ENCODE measurements at places on chromosomes 4 and X.

DNA sequence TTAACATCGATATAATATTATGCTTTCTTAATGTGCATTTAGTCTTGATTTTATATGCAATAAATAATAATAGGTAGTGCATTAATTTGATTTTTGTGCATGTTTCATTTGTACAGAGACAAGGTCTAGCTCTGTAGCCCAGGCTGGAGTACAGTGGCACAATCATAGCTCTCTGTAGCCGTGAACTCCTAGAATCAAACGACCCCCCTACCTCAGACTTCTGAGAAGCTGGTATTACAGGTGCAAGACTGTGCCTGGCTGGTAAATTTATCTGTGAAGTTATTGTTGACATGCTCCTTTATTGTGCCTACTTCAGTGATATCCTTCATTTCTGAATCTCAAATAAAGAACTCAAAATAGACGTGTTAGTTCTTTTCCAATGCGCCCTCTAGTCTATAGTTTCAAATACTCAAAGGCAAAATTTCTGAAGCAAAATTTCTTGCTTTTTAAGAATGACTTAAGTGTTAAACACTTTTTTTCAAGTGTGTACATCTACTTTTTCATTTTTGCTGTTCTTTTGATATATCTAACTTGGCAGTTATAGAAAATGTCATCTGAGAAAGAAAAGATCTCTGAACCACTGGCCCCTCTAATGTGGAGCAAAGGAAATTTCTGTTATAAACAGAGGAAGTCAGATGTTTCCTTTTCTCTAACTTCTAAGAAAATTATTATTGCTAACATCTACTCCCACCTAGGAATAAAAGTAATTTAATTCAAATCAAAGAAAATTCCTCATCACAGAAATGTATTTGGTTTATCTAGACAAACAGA lies 28.3 kb upstream of the GUCY1A1 start:
- no peak for DNase-seq

DNA sequence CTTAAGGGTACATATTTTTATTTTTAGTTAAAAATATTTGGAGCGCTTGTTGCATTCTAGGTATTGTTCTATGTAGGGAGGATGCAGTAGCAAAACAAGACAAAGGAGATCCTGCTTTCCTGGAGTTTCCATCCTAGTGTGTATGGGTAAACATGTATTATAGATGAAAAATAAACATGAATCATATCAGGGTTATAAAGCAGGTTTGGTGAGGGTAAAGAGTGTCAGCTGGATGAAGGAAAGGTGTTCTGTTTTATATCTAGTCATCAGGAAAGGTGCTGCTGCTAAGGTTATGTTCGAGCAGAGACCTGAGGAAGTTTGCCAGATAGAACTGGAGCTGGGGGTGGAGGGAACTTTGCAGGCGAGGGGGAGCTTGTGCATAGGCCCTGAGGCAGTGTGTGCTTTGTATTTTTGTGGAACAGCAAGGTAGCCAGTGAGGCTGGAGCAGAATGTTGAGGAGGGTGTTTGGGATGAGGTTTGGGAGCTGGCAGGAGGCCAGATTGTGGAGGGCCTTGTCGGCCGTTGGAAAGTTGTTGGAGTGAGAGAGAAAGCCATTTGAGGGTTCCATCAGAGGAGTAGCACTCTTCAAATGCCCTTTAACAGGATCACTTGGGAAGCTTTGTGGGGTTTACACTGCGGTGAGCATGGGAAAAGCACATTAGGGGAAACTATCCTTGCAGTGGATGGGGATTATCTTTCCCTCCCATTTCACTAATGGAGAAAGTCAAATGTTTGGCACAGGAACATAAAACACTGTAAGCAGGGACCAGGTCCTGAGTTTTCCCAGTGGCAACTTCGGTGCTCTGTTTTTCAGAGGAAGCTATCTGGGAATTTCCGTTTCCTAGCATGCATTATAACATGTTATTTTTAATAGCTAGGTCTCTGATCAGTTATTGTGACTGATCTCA lies 35.9 kb downstream of the AFF1 start:
- no peak for DNase-seq

DNA sequence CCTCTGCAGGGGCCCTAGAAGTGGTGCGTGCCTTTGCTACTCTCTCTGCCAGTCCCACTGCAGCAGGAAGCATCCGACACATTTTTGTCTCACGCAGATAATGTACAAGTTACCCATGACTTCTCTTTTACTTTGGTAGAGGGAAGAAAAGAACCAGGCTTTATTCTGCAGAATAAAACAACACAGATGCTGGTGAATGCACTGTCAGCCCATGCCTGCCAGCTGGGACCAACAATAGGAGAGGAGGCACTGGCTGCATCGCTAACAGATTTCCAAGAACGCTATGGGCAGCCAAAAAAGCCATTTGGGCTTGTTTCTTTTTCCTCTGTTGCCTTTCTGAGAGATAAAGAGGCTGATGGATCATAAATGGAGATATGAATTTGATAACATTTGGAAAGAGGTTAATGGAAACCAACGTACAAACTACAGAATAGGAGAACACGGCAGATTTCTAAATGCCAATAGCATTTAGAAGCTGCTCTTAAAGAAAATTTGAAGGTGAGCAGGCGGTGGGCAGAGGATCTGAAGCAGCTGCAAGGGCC lies 47.5 kb upstream of the IGFBP7 start:
- no peak for DNase-seq

GRCh38 chr4:67365661-67366245 lies 179.6 kb downstream of the CENPC start:
- DNase-seq: no peak

DNA sequence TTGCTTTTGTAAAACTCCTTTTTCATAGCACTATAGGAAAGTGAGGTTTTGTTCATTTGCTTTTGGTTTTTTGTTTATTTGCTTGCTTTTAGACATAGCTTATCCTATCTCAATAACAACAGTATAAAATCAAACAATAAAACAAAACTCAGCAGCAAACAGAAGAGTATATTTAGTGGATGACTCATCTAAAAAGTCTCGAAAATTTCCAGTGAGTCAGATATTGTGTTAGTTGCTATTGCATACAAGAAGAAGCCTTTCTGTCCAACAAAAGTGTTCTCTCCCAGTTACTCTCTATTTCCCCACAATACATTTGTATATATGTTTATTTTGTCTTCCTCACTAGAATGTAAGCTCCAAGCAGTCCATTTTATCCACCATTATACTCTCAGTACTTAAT lies 36.0 kb upstream of the NPNT start:
- no peak for DNase-seq

DNA sequence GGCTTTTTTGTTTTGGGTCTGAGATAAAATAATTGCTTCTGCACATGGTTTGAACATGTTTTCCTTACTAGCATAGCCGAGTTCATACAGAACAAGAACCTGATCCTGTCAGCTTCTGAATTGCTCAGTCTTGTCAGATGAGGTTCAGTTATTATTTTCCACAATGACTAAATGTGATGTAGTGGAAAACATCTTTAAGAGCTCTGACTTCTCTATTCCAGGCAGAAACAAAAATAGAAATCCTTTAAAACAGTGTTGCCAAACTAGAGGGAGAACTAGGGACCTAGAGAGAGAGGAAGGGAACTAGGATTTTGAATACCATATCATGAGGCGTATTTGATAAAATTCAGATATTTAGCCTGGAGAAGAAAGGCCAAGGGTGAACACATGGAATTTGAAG lies 2.0 kb downstream of the ATP6AP2 start:
- DNase-seq: no peak

GRCh38 chr4:28973587-28974350 lies 1746.4 kb upstream of the PCDH7 start:
- DNase-seq: no peak

GRCh38 chr4:152529880-152530279 lies 6.0 kb downstream of the FBXW7 start:
- no peak for DNase-seq

- no peak for DNase-seq
Measured at GRCh38 chrX:116499780-116500179, 37.0 kb upstream of the CT83 start.

DNA sequence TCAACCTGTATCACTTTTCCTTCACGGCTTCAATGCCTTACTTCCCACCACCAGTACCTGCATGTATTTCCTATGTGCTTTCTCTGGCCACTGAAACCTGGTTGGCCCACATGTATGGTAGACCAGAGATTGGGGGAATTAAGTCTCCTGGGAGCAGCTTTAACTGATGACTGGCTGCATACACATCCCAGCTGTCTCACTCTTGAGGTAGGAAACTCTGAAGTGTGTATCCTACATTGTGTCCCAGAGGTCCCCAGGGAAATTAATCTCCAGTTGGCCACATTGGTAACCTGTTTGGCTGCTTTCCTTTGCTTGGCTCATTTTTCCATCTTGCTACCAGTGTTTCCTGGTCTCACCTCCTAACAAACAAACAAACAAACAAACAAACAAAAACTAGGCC lies 124.4 kb downstream of the ZNF827 start:
- DNase-seq: no peak

GRCh38 chr4:113603911-113604310 lies 157.6 kb downstream of the CAMK2D start:
- DNase-seq: no peak

- no peak for DNase-seq
Measured at GRCh38 chr4:47427935-47428334, 35.6 kb downstream of the COMMD8 start.

Data from stimulated activated CD4-positive, alpha-beta T cell treated with anti-CD3 and anti-CD28 coated beads, Interleukin-1b, Interleukin-23, amount 100 ng/mL, for 1 hour (primary cell).